Inflammatory macrophage (primary cell): ENCODE measurements at places on chromosomes 4 and X.

- peak; percentile 8 for DNase-seq
Observed at GRCh38 chrX:137567682-137568232, 1.8 kb downstream of the ZIC3 start.

GRCh38 chr4:30696191-30696590, 24.0 kb upstream of the PCDH7 start:
- no peak for DNase-seq

DNA sequence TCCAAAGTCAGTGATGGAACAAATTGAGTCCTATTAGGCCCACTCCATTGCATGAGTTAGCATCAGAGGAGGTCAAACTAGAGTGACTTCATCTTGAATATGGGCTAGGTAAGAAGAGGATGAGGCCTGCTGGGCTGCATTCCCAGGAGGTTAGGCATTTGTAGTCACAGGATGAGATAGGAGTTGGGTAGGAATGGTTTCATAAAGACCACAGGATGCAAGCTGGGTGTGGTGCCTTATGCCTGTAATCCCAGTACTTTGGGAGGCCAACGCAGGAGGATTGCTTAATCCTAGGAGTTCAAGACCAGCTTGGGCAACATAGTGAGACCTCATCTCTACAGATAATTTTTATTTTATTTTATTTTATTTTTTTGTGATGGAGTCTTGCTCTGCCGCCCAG, 26.8 kb downstream of the PDGFRA start:
- DNase-seq: no peak

DNA sequence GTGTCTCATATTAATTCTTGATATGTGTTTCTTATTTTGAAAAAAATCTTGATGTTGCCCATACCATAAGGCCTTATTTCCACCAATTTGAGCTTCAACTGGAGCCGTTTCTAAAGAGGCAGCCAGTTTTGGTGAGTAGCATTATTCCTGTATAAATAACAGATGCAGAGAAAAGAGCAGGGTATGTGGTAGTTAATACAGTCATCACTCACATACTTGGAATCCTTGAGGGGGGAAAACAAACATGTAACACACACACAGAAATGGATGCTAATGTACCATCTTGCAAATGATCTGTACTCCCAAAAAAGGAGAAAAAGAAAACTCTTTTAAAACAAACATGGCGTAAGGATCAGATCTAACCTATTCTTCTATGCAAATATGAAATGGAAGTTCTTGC, 389.7 kb downstream of the GPM6A start:
- no peak for DNase-seq

GRCh38 chr4:89752932-89753598, 83.9 kb downstream of the SNCA start:
- DNase-seq: no peak

GRCh38 chr4:147927377-147928137, 195.7 kb downstream of the ARHGAP10 start:
- DNase-seq: no peak

- no peak for DNase-seq
Observed at GRCh38 chr4:175705407-175705806, 106.7 kb downstream of the GPM6A start.

DNA sequence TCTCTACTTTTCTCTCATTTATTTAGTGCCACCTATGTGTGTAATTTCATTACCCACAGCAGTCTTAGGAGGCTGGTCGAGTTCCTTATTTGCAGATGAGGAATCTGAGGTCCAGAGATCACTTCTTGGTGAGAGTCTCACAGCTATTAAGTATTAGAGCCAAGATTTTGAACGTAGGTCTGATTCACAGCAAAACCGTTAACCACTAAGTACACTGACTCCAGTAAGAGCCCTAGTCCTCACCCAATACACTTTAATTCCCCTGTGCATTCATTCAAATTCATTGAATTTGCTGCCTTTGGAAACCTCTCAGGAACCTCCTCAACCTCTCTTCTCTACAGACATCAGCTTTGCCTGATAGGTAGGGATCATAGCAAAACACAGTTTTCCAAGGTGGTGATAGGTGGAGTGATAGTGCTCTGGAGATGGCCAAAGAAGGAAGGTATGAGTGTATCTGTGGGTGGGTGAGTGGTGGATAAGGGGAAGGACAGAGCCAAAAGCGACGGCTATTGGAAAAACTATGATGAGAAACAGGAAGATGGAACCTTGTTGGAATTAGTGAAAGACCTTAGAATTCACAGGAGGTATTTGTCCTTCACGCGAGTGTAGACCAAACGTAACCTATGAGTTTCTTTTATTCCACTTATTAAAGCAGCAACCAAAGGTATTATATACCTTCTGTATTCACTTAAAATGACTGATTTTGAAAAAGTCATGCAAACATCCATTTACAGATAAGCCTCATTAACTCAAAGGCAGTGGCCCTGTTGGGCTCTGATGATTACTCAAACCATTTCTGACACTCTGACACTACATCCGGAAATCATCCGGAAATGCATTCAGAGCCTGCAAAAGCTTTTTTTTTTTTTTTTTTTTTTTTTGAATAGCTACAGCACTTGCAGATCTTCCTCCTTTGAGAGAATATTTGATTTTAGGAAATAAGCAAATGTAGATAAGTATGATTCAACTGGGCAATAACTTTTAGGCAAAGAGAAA, 6.3 kb downstream of the FMR1 start:
- peak; percentile 3 for DNase-seq

GRCh38 chrX:48578661-48579128, 4.4 kb downstream of the RBM3 start:
- DNase-seq: peak; percentile 1

GRCh38 chrX:13053171-13053570, 8.8 kb upstream of the FAM9C start:
- DNase-seq: no peak

GRCh38 chrX:95645738-95646137, 1038.9 kb upstream of the DIAPH2 start:
- no peak for DNase-seq

DNA sequence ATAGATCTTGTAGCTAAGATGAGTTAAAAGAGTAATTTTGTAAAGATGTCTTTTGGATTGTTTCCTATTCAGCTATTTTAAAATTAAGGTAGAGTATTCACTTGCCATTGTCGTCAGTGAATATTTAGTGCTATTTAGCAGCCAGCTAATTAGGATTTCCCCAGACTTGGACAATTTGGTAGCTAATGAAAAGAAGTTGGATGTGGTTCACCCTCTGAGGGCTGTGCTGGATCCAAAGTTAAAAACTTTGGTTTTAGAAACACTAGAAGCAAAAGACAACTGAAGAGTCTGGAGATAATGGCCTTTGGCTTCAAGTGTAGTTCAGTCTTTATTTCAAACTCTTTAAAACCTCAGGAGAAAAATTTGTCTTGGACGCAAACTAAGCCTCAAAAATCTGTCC, 41.3 kb downstream of the ATG4A start:
- DNase-seq: no peak

DNA sequence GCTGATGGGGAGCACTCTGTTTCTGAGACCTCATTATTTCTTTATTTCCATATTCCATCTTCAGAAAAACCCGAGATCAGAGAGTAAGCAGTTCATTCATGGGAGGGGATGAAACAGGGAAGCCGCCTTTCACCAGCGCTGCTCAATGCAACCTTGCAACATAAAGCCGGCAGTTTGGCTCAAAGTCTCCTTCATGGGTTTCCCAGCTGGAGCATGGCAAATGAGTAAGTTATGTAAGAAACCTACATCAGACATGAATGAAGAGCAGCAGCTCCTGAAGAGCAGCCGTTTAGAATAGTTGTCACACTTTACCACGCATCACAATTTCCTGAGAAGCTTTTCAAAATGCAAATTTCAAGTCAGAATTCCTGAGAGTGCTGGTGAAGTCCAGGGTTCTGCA, 578.8 kb downstream of the FSTL5 start:
- no peak for DNase-seq

- DNase-seq: no peak
Observed at GRCh38 chrX:98412058-98412457, 1528.3 kb downstream of the RPA4 start.

DNA sequence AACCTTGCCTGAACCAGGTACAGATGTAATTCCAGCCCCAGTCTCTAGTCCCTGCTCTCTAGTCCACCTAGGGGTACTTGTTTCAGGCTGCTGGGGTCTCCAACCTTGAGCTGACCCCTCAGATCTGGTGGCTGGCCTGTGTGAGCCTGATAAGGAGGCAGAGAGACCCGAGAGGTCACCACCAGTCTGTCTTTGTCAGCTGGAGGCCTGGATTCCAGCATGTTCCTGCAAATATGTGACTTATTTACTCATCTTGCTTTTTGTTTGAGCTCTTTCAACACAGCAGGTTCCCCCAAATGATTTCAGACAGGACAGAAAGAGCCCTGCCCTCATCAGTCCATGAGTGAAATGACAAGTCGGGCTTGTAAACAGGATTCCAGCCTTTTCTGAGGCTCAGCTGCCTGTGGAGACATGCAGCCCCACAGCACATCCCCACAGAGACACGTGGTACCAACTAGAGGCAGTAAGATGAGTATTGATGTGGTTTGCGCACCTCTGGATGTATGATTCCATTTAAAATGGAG, 37.5 kb upstream of the STK26 start:
- peak; percentile 31 for DNase-seq

DNA sequence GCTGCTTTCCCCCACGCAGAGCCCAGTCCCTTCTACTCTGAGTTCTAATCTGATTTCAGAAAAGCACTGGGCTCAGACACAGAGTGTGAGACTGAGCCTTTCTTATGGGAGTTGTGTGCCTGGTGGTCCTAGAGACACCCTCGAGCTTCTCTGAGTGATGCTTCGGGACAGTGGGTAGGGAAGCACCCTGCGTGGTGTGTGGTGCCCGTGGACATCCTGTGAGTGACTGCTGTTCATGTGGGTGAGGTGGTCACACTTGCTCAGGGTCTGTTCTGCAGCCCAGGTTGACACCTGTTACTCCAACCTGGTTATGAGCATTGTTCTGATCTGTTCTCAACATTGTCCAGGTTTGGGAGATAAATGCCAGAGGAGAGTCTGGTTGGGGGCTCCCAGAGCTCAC, 6.1 kb downstream of the GPR78 start:
- no peak for DNase-seq

- no peak for DNase-seq
Observed at GRCh38 chrX:27307546-27307945, 155.6 kb downstream of the PPP4R3C start.

DNA sequence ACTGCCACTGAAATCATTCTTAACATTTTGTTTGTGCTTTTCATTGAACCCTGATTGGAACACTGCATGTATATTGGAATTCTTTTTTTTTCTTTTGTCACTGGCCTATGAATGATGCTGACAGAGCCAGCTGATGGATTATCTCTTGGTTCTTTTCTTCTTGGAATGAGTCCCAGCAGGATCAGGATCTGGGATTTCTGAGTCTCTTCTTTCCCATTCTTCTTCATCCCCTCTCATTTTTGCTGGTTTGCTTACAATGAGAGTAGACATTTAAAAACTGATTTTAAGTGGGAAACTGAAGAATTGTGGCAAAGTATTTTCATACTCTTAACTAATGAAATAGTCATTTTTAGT, 9.0 kb downstream of the DCUN1D4 start:
- DNase-seq: no peak

GRCh38 chr4:18847249-18847890, 825.8 kb upstream of the LCORL start:
- DNase-seq: no peak

GRCh38 chr4:23614284-23614892, 275.5 kb downstream of the PPARGC1A start:
- DNase-seq: peak; percentile 32

- DNase-seq: no peak
Observed at GRCh38 chrX:94551831-94552230, 877.8 kb downstream of the FAM133A start.

DNA sequence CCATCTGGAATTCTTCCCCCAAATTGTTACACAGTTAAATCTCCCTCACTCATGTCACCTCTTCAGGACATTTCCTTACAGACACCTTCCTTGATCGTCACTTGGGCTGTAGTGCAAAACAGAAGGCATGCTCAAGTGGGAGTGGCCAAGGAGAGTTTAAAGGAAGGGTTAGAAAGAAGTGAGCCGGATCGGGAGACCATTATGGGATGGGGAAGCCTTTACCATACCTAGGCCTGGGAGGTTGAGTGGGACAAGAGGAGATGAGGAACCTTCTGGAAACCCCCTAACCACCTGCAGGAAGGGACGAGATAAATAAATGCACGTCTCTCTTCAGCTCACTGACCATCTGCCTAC, 102.7 kb downstream of the UCHL1 start:
- no peak for DNase-seq

DNA sequence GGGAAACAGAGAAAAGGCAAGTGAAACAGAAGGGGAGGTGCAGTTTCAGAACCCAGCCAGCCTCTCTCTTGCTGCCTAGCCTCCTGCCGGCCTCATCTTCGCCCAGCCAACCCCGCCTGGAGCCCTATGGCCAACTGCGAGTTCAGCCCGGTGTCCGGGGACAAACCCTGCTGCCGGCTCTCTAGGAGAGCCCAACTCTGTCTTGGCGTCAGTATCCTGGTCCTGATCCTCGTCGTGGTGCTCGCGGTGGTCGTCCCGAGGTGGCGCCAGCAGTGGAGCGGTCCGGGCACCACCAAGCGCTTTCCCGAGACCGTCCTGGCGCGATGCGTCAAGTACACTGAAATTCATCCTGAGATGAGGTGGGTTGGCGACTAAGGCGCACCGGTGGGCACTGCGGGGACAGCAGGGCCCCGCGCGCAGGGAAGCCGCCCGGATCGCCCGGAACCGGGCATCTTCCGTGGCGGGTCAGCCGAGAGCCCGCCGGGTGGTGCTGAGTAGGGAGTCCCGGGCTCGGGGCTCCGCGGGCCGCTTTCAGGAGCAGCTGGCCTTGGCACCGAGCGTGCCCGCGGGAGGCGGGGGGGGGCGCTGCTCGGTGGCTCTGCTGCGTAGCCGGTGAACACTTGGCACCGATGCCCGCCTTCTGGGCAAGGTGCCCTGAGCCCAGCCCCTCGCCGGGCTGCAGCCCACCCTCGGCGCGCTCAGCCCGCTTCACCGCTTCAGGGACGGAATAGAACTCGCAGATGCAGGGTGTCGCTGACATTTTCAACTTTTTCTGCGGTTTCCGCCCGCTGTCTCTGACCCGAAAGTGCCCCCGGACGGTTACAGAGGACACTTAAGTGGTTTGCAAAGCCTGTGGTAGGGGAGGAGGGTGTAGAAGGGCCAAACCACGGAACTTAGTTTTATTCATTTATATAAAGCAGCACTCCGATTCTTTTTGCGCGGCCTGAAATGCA, at the start of gene CD38:
Gene CD38, plus strand, starts transcription at position 40 of the 953 bp plus-strand sequence. Its CDS starts 87 bp downstream, at position 127.
- DNase-seq: peak; percentile 20

GRCh38 chr4:21577056-21577455, 371.5 kb downstream of the KCNIP4 start:
- no peak for DNase-seq

- DNase-seq: no peak
Observed at GRCh38 chr4:127048376-127049044, 584.2 kb upstream of the INTU start.

DNA sequence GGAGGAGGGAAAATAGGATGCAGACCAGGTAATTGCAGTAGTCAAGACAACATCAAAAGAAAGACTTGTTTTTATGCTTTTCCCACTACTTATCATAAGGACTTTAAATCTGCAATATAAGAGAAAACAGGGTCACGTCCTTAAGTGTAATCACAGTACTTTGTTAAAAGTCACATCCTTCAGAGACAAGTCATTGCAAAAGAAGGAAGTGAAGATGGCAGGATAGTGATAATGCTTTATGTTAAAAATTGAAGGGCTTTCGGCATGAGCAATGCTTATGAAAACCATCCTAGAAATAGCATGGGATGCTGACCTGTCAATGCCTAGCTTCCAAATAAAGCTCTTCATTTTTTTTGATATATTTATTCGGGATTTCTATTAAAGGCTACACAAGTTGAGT, 110.2 kb upstream of the TENM3 start:
- no peak for DNase-seq
